CD4-positive, alpha-beta T cell treated with Interleukin-10 for 1 hour (primary cell): ENCODE measurements at places on chromosomes 12 and 14.

GRCh38 chr12:57807285-57807684 lies 11.2 kb downstream of the AVIL start:
- DNase-seq: no peak

GRCh38 chr12:131833896-131834641 lies 5.9 kb downstream of the MMP17 start:
- DNase-seq: no peak

DNA sequence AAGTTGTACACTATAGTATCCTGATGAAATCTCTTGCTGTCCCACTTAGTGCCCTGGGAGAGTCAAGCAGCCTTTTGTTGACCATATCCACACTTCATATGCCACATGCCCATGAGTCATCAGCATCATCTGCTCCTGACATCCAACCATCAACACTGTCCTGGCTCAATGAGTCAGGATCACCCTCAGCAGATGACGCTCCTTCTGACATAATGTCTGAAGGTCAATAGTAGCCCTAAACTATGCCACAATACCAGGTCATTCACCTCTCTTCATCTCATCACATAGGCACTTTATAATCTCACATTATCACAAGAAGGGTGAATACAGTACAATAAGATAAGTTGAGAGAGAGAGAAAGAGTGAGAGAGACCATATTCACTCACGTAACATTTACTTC lies 369.0 kb upstream of the FAR2 start:
- DNase-seq: no peak

GRCh38 chr12:123075087-123075645 lies 75.7 kb downstream of the PITPNM2 start:
- DNase-seq: no peak

GRCh38 chr12:108525681-108526080 lies 10.6 kb downstream of the FICD start:
- no peak for DNase-seq

DNA sequence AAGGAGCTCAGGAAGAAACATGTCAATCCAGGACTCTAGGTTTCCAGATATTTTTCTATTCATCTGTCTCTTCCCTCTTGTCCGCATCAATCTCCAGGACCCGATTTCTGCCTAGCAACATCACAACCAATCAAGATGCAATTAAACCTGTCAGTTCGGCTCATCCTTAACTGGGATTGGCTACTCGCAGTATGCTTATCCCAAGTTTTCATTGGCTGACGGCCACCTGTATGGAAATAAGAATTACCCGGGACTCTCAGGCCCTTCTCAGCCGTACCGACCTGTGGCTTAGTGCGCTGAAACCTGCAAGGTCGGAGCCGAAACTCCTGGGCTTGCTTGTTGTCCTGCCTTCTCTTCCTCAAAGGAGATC lies 20.4 kb upstream of the ATP5MC2 start:
- DNase-seq: peak; percentile 19

DNA sequence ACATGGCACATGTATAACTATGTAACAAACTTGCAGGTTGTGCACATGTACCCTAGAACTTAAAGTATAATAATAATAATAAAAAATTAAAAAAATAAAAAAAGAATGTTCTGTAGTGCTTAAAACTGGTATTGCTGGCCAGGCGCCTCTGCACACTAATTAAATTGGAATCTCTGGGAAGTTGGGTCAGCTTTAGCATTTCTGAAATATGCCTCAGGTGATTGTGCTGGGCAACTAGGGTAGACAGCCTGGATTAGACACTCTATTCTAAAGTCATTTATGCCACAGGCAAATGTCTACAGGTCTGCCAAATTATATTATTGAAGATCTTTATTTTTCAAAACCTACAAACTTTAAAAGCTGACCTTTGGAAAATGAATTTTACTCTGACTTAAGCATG lies 55.3 kb downstream of the PPM1H start:
- no peak for DNase-seq

- no peak for DNase-seq
Observed at GRCh38 chr14:83887866-83888265, 1642.1 kb upstream of the FLRT2 start.

DNA sequence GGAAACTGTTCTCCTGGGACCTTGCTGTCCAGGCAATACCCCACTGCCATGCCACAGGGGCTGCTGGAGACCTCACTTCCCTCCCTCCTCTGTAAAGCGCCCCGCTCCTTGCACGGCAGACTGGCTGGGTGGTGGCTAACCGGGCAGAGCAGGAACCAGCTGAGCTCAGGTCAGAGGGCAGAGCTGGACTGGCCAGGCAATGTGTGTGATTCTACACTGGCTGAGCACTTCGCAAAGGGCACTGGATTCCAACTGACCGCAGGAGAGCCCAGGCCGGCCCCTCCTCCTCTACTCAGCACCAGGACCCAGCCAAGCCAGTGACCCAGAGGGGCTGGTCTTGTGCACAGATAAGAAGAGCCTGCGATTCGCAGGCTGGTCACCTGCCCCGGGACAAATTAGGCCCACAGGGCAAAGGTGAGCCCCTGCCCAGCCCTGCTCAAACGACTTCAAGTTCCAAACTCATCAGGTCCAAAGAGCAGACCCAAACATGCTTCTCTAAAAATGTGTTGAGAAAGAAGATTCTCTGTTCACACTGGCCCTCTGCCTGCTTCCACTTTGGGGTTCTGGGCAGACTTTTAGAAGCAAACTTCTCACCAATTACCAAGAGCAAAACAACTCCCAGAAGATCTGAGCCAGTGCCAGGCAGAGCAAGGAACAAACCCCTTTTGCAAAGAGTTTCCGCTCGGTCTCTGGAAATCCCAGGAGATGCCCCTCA lies 54.9 kb upstream of the DIO3 start:
- no peak for DNase-seq

DNA sequence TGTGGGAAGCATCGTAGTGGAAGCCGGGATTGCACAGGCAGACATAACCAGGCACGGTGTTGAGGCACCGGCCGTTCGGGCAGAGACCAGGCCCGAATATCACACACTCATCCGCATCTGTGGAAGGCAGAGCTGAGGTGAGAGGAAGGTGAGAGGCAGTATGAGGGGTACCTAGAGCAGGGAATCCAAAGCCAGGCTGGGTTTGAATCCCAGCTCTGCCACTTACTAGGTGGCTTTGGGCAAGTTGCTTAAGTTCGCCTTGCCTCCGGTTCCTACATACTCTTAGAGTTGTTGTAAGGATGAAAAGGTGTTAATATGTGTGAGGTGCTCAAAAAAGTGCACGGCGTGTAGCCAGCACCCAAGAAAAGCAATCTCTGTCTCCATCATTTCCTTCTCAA lies 10.4 kb downstream of the ISCA2 start:
- DNase-seq: no peak
